Neural progenitor cell (in vitro differentiated cells): ENCODE measurements at places on chromosomes 4 and X.
A peak's percentile ranks its signal among the peaks of the same experiment; 100 is the strongest.

- peak; percentile 60 for DNase-seq
- H3K4me1 ChIP-seq: no peaks in the 10 kb centered on the region
- H3K4me3 ChIP-seq: no peak overlapping the region
- peaks cover 12% of the 10 kb centered on the region for H3K36me3 ChIP-seq
These were observed 137.6 kb downstream of the EGF start for GRCh38 chr4:110049951-110050925.

DNA sequence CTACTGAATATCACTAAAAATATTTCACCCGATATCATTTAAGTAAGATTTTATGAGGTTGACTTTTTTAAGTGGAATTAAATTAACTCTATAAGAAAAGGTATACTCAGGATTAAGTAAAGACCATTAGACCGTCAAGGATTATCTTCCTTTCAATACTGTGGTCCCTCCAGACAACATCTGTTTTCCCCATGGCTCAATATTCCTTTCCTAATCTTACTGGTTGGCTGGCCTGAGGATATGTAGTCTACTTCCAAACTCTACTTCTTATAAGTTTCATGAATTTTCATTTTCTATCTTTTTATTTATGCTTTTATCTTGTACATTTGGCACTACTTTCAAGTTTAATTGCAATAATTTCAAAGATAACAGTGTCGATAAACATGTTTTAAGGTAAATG is 725.4 kb downstream of the PCDH7 start:
- no peaks in the 10 kb centered on the region for H3K27me3 ChIP-seq
- H3K36me3 ChIP-seq: no peaks in the 10 kb centered on the region
- no peak overlapping the region for H3K4me3 ChIP-seq
- H3K27ac ChIP-seq: no peak overlapping the region

GRCh38 chr4:8914461-8915171 is 43.0 kb upstream of the HMX1 start:
- H3K27ac ChIP-seq: no peak overlapping the region
- no peaks in the 10 kb centered on the region for H3K36me3 ChIP-seq
- H3K4me1 ChIP-seq: no peaks in the 10 kb centered on the region
- no peak overlapping the region for H3K4me3 ChIP-seq

- peak; percentile 76 for DNase-seq
- H3K36me3 ChIP-seq: peaks cover 14% of the 10 kb centered on the region
- no peaks in the 10 kb centered on the region for H3K4me1 ChIP-seq
- H3K27ac ChIP-seq: no peak overlapping the region
- H3K27me3 ChIP-seq: no peaks in the 10 kb centered on the region
These were observed 61.5 kb upstream of the MMAA start for GRCh38 chr4:145557720-145558119.
